IPS DF 6.9 (cell line): ENCODE measurements at places on chromosomes 3 and 15.

GRCh38 chr3:141368062-141368924 is at the start of gene ZBTB38:
ZBTB38 (plus strand) TSS chr3:141368504; CDS start chr3:141442389, 73,885 bp downstream.
- DNase-seq, result peak; percentile 64

DNA sequence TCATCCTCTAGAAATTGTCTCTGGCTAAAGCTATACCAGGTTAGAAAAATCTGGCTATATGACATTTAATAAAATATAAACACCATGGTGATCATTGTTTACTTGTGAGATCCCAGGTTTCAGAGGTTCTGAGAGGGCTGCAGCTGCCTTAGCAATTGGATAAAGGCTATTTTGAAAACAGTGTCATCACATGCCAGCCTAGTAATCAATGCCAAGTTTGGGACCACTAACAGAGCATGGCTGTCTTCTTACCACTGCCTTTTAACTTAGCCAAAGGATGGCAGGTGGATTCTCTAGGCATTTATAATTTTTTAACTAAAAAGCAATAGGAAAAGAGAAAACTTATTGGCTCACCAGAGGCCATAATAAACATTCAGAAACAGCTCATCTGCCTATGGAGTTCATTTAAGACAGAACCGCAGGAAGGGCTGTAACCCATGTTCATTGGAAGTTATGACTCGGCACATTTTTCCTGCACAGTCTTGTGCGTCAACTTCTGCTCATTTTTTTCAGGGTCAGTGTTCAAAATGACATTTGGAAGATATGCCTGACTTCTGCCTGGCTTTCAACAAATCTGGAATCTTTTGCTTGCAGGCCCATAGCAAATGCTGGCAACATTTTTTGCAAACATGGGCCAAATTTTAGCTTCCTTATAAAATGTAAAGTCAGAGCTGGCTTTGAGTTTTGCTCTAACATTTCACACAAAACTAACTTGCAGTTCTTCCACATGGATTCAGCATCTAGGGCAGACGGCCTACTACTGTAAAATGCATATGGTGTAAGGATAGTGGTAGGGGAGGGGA is 476.0 kb upstream of the TBL1XR1 start:
- no peak for DNase-seq

DNA sequence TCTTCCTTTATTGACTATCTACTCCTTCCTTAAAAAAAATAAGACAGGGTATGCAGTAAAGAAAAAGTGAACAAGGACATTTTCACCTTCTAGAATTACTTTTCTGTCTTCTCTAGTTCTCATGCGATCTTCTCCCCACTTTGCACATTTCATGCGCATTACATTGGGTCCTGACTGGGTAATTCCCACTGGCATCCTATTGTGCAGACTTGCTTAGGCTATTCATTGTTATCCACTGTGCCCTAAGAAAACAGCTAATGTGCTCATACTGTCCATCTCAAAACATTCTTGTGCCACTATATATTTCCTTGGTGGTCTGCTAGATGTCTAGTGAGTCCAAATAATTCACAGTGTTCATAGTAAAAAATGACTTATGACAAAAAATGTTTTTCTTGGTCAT is 447.4 kb upstream of the ROBO1 start:
- no peak for DNase-seq

DNA sequence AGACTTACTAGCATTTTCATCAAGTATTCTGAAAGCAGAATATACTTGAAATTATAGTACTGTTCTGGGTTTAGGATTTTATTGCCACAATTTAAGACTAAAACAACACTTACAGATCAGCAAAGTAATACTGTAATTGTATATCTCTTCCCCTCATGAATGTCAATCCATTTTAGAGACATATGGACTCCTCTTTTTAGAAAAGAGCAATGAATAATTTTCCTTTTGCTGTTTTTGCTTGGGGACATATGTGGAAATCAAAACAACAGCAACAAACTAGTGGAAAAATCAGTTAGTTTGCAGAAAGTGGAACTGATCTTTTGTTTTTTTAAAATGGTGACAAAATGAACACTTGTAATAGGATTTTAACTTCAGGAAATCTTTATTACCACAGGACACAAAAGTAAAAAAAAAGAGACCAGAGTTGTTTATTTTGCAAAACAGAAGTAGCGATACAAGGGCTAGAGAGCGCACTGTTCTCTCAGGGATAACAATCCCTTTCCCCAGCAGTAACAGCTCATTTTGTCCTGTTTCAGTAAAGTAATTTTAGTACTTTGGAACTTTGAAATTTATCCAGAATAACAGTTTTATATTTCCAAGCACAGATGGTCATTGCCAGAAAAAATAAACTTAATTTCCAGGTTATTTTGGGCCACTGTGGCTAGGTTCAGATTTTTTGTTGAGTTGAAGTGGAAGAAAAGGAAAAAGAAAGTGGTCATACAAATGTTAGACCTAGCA is 17.1 kb downstream of the LEKR1 start:
- DNase-seq, result no peak

DNA sequence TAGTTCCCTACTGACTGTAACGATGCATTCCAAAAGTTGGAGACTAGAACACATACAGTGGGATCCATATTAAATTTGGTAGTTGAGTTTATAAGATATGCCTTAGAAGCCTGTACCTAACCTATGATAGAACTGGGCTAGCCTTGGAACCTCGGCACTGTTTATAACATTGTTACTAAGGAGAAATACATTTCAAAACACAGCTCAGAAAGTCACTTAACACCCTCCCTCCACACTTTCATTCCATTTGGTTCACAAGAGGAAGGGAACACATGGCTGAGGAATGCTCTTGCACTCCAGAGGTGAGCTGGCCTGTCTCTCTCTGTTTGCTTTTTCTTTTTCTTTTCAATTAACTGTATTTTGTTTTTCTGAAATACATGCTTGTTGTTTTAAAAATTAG is 48.7 kb upstream of the TSC22D2 start:
- no peak for DNase-seq

- no peak for DNase-seq
Measured at GRCh38 chr3:72951259-72951722, 45.3 kb upstream of the PPP4R2 start.

- DNase-seq, result no peak
Measured at GRCh38 chr15:90571063-90571541, 41.4 kb downstream of the CRTC3 start.

- no peak for DNase-seq
Measured at GRCh38 chr15:57668016-57668415, 38.5 kb upstream of the POLR2M start.

DNA sequence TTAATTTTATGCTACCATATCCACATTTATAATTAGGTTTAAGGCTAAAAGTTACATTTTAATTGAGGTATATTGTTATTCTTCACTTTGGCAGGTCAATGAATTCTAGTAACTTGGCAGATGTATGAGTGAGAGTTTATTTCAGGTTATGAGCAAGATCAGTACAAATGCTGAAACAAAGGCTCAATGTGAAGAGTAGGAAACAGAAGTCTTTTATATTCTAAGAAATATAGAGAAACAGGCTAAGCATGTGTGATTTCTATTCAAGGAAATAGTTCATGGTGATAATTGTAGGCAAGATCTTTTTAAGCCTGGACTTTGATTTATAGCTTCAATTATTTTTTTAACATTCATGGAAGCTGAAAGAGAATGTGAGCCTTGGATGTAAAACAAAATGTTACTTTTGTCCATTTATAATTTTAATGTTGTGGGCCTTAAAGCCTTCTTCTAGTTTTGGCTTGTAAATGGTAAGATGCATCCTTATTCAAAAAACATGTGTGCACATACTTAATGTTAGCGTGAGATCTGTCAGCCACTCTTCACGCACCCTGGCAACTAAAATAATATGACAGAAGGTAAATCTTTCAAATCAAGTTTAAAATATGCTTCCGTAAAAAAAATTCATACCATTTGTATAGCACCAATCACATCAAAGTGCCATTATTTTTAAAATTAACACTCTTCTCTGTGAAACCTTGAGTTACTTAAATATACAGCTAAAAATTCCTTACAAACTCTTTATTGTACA is 22.8 kb upstream of the OSTN start:
- DNase-seq, result no peak

DNA sequence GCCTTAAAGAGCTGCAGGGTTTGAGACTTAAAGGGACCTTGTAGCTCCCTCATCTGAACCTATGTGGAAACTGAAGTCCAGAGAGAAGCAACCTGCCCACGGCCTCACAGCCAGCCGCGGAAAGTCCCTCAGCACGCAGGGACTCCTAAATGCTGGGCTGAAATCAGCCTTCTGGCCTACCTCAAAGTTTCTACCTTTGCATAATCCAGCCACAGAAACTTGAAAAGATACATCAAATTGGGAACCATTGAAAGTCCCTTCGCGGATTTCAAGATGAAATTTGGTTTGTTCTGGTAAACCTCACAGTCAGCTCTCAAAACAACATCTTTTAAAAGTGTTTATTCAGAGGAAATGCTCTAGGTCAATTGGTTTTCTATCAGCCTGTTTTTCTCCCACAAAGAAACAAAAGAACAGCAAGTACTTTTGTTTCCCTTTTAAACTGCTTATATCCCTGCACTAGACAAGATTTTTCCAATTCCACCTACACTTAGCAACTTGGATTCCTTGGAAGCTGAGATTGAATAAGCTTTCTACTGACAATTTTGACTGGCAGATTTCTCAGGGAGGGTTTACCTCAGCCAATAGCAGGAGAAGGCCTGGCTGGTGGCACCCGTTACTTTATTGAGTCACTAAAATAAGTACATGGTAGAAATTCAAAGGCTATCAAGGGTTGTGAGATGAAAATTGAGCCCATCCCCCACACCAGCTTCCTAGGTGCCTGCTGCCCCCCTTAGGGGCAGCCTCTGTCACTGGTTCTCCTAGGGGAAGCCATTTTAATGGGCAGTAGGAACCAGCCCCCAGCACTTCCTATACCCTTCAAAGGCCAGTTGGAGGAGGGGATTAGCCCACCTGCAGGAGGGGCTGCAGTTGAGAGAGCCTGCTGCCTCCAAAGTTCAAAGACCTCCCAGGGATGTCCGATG is 171.2 kb downstream of the ADAMTS17 start:
- no peak for DNase-seq

- DNase-seq, result peak; percentile 13
Measured at GRCh38 chr3:147864754-147865354, 455.7 kb downstream of the ZIC1 start.

- DNase-seq, result no peak
Measured at GRCh38 chr15:61141497-61142125, 87.5 kb downstream of the RORA start.

DNA sequence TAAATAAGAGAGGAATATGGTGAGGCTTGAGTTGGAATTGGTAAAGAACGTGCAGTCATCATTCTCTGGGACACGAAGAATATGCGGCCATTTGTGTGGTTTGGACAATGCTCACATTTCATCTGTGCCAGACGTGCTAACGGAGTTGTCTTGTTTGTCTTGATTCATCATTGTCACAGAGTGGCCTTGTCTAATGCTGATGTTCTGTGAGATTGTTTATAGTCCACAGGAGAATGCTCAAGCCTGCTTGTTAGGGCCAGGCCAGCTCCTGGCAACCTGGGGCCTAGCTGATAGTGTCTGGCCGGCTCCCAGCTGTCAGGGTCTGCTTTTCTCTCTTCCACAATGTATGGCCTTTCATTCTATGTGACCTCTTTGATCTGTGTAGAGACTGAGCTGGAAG is 384.7 kb downstream of the EDEM1 start:
- DNase-seq, result no peak

- no peak for DNase-seq
Measured at GRCh38 chr3:9683426-9683825, 20.2 kb upstream of the CPNE9 start.
